ENCODE measurements at places on chromosomes 7 and 10.
A peak's percentile ranks its signal among the peaks of the same experiment; 100 is the strongest.

DNA sequence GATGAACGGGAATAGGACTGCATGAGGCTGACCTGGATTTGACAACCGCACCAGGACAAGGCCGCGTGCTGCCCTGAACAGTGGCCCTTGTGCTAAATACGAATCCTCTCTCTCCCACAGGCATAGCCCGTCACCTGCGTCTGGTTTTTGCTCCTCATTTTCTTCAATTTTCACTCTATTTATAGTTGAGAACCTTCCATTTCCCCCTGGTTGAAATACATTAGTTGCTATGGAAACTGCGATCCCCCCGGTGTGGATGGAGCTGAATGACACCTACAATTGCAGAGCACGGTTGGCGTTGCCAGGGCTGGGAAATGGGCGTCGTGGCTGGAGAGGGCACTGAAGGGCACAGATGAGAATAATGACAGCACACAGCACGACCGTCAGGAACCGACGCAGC is 158.6 kb upstream of the PITRM1 start:
- DNase-seq, result no peak

DNA sequence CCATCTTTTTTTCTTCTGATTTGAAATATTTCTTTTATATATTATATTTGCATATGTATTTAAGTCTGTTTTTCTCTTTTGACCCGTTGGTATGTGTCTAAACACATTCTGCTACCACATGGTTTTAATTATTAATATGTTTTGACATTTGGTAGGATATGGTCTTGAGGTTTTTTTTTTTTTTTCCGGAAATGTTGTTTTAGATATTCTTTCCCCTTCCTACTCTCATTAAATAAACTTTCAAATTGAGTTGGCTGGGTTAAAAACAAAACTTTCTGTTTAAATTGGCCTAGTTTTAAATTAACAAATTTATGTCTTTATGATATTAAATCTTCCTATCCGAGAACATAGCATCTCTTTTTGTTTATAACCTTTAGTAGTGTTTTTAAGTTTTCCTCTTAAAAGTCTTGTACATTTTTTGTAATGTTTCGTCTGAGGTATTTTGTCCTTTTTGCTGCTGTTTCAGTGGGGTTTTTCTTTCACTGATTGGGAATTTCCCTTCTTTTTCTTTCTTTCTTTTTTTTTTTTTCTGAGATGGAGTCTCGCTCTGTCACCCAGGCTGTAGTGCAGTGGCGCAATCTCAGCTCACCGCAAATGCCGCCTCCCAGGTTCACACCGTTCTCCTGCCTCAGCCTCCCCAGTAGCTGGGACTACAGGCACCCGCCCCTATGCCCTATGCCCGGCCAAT is 25.4 kb downstream of the STAM start:
- DNase-seq, result peak; percentile 72

DNA sequence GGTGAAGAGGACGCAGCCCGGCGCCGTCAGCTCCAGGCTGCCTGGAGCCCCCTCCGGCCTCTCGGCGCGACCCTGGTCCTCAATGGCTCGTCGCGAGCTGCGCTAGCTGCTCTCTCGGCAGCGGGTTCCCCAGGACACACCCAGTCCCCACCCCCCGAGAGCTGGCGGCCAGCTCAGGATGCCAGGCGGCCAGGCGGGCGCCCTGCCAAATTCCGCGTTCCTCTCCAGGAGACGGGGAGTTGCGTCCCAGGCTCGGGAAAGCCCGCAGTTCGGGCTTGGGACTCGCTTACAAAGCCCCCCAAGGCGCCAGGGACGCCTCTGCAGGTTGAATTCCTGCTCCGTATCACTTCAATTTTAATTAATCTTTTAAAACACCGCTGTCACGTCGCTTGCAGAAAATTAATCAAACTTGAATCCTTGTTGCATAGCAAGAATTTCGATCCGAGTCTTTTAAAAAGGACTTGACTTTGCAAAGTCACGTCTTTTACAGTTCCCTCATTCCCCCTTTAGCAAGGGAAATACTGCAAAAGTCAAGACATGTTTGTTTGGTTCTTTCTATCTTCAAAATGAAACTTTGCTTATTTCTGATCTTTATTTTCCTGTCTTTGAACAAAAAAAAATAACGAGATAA is 28.2 kb downstream of the SKIDA1 start:
- peak; percentile 9 for DNase-seq

GRCh38 chr7:117237646-117238045 is 85.2 kb downstream of the WNT2 start:
- DNase-seq, result no peak

GRCh38 chr10:63666836-63667383 is 145.7 kb downstream of the REEP3 start:
- DNase-seq, result no peak

GRCh38 chr10:104297697-104298660 is 29.0 kb downstream of the GSTO2 start:
- DNase-seq, result no peak

DNA sequence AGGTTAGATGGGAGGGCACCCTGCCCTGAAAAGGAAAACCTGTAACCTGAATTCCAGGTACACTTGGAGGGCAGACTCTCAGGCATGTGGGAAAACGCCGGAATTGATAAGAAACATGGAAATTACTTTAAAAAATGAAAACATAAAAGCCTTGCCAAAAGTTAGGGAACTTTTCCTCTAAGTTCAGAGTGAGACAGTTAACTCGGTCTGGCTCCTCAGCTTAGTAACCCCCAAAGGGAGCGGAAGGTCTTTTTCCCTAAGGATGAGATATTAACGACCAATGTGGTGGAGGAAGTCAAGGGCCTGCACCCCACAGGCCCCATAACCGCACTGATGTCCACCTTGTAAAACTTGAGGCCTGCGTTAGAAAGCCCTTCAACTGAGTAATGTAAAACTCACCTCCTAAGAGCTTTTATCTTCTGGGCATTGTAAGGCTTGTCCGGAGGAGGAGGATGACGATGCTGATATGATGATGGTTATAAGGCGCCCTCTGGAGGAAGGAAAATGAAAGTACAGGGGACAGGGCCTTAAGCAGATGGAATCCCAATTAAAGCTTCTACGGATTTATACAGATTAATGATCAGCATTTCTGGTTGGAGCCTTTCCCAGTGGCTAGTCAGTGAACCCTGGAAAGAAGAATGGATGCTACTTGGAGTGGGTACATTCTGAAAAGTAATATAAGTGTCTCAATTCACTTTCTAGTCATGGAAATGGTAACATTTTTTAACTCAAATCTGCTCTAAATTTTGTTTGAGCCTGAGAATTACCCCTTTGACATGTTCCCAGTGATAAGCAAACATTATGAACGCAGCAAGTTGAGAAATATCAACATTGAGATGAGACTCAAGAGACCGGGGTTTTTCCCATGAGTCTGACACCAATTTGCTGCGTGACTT is 694 bp downstream of the COL1A2 start:
- peak; percentile 25 for DNase-seq

GRCh38 chr10:30396698-30397097 is 37.3 kb upstream of the MAP3K8 start:
- no peak for DNase-seq

DNA sequence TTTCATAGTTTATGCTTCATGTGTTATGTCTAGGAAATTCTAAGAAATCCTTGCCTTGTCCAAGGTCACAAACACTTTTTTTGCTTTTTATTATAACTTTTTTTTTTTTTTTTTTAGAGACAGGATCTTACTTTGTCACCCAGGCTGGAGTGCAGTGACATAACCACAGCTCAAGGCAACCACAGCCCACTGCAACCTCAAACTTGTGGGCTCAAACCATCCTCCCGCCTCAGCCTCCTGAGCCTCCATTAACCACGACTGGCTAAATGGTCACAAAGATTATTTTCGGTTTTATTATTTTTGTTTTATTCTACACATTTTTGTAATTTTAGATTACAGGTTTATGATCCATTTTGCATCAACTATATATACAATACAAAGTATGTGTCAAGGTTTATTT is 7.1 kb upstream of the FAM204A start:
- peak; percentile 8 for DNase-seq

- no peak for DNase-seq
Measured at GRCh38 chr7:33722383-33723101, 182.8 kb upstream of the BMPER start.

DNA sequence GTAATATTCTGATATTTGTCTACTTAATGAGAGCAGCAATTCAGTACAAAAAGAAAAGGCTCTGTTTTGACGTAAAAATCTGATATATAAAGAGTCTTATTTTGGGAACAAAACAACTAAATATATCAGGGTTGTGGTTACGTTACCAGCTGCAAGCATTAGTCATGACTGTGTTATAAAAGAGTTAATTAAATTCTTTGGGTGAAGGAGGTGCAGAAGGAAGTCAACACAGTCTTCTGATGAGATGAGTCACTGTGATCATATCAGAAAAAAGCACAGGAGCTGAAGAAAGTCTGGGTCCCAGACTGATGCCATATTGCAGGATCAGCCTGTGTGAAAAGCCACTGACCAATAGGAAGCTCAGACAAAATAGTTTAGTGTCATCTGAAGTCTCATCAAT is 234.3 kb upstream of the TEX47 start:
- DNase-seq, result no peak

DNA sequence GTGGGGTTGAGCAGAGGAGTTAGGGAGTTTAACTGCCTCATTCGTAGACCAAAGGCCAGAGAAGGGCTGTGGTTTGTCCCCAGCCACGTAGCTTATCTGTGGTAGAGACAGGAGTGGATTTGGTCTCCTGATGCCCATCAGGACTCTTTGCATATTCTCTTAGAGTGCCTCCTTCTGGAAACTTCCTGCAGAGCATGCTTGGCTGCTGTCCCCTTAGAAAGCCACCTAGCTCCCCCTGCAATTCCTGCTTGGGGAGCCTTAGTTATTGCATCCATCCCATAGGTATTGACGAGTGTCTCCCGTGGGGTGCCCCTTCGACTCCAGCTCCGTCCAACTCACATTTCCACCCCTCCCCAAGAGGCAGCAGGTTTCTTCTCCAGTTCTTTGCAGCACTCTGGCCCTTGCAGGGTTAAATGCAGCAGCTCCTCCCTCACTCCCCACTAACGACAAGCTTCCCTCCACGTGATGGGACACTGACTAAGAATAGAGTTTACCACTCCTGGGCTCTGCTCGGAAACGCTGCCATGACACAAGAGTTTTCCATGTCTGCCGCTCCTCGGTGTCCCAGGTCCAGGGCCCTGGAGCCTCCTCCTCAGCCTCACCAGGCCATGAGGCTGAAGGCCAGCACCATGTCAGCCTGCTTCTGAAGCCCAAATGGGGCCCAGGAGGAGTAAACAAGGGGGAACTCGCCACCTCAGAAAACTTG is 147.8 kb upstream of the UNC5B start:
- no peak for DNase-seq

DNA sequence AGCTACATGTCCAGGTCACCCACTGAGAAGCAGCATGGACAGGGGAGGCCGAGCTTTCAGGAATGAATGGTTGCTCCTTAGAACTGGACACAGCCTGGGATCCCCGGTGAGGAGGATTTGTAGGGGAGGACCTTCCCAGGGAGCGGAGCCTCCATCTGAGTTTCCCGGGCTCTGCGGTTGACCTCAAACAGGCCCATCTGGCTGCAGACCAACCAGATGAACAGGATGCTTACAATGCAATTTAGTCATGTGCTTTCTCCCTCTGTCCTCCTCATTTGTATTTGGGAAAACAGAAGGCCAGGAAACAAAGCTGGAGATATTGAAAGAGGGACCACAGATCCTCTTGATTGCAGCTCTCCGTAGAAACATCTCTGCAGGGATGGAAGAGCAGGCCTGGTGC is 104.8 kb downstream of the EMX2 start:
- no peak for DNase-seq

GRCh38 chr7:77223261-77223660 is 23.6 kb upstream of the FGL2 start:
- no peak for DNase-seq

- DNase-seq, result no peak
Measured at GRCh38 chr7:138720286-138720685, 19.1 kb upstream of the SVOPL start.

GRCh38 chr7:139618482-139619366 is 95.2 kb downstream of the CLEC2L start:
- DNase-seq, result peak; percentile 28

DNA sequence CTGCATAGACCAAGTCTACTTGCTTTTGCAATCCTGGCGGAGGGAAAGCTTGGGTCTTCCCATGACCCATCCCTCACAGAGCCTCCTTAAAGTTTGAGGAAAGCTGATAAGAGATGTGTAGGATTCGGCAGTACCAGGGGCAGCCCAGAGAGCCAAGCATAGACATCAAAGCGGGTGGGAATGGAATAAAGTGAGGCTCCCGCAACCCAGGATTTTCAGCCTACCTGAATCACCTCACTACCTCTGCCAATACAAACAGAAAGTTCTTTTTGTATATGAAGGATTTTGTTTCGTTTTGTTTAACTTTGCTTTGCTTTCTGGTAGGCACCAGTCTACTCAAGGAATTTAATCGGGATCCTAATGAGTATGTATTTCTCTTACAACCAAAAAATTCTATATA is 451.7 kb downstream of the PLXNA4 start:
- DNase-seq, result no peak

DNA sequence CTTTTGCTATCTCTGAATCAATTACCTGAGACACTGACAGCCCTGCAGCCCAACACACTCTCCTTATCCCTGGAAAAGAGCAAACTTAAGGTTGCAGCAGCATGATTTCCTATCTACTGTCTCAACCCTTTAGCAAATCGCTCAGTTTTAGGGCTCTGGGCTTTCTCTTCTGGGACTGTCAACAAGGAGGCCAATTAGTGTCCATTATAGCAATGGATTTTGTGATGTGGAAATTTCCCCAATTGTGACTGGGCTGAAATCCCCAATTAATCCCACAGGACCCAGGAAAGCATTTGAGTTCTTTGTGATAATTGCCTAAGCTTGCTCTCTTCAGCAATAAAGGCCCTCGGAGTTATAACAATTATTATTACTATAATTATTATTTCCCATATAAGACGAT is 197.0 kb downstream of the ZNF438 start:
- DNase-seq, result no peak

GRCh38 chr10:94186722-94187121 is 176.0 kb downstream of the NOC3L start:
- DNase-seq, result no peak

DNA sequence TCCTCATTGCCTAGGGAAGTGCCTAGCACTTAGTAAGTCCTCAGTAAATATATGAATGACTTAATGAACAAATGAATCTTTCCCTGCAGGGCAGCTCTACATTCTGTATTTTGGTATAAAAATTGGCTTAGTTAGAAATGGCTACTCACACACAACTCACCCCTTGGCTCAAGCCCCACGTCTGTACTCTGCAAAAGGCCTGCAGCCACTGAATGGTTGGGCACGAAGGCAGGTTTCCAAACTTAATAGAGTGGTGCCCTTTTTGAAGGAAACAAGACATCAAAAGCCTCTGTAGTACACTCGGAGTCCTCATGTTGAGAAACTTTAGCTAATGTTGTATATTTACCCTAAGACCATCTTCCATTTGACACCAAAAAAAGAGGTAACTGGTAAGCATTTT is 36.6 kb downstream of the CRHR2 start:
- DNase-seq, result no peak

DNA sequence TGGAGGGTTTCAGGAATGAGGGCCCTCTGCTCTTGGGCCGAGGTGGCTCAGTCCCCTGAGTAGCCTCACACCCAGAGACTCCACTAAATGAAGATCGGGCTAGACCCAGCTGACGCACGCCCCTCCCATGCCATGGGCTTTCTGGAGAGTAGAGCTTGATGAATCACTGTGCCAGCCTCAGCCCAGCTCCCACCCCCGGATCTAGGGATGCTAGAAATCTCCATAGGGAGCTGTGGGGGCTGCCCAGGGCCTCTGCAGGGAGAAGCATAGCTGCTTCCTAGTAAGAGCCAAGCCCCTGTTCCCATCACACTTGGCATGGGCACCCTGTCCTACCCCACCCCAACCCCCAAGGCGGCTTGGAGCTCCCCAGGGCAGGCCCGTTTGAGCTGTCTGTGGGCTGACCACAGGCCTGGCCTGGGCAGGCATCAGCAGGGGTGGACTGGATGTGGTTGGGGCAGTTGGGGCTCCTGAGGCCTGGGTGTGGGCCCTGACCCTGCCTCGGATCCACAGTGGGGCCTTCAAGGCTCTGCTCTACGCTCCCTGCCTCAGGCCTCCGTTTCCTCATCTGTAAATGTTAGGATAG is 121.2 kb downstream of the ZMIZ1 start:
- no peak for DNase-seq
